NCI-H2107 (cell line): ENCODE measurements at places on chromosomes 2 and 18.

- DNase-seq = no peak
Measured at GRCh38 chr2:200985799-200986198, 22.3 kb upstream of the ORC2 start.

DNA sequence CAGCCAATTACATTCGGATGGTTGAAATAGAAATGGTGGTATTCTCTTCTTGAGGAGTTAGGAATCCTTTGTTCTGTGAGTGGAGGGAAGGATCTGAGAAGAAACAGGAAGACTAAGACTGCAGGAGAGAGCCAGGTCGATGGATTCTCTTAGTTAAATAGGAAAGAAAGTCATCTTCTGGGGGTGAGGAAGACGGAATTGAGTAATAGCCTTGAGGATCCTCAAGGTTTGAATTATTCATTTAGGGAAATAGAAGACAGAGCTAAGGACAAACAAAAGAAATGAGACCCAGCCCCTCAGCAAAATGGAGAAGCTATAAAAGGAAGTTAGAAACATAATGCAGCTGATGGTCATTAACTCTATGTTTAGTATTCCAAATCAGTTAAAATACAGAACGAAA is 1.8 kb downstream of the LAPTM4A start:
- no peak for DNase-seq

GRCh38 chr2:81087646-81088045 is 783.1 kb upstream of the LRRTM1 start:
- no peak for DNase-seq

DNA sequence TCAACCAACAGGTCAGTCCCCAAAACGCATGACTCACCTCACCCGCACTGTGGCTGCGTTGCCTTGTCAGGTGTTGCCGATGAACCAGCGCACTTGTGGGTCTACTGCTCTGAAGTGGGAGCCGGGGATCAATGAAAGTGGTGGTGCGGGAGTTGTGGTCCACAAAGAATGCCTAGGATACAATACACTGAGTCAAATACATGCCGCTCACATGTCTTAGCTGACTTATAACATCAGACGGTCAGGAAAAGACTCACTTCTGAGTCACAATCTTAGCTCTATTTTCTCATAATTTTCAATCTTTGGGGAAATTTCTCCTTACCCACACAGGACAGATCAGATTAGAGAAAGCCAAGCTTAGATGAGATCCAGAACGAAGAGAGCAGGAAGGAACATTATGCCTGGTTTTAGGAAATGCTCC is 107.1 kb upstream of the STK17B start:
- DNase-seq = no peak

- DNase-seq = no peak
Measured at GRCh38 chr2:68235090-68235489, 17.2 kb downstream of the PPP3R1 start.

- DNase-seq = no peak
Measured at GRCh38 chr2:58834404-58834803, 593.3 kb upstream of the FANCL start.

GRCh38 chr2:3128786-3129185 is 248.8 kb downstream of the EIPR1 start:
- no peak for DNase-seq

DNA sequence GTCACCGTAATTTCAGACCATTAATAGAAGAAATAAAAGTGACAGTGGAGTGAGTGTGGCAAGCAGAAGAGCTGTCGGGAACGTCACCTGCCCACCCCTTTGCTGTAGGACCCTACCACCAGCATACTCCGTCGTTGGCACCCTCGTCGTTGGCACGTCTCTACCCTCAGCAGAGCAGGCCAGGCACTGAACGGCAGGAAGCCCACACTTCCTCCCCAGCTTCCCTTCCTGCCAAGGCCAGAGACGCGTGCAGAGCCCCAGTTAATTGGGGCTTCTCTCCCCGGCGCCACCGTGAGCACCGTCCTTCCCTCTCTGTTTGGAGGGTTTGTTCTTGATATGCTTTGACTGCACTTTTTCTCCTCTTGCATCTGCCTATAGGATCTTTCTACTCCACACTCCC is 27.0 kb upstream of the NFATC1 start:
- DNase-seq = no peak

DNA sequence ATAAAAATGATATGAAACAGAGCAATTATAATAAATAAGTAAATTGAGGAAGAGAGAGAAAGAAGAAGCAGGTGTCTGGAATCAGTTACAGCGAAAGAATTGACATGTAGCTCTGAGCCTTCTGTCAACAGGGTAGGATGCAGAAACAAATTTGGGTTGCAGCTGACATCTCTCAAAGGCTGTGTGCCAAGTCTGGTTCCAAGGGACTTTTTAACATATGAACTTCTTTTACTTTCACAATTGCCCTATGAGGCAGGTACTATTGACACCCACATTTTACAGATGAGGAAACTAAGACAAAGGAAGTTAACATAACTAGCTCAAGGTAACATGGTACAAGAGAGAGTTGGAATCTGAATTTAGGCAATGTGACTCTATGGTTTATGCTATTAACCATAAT is 260.0 kb downstream of the ASXL3 start:
- DNase-seq = no peak

GRCh38 chr2:232133078-232133477 is 171.6 kb downstream of the DIS3L2 start:
- no peak for DNase-seq
